ENCODE measurements at places on chromosomes 4 and X. TPM values are rescaled to one million over a fixed set of nuclear protein-coding genes. Genes with fewer than 3 reads are reported as not detected.

MAGEA8 gene
- not detected for polyA plus RNA-seq

EGFL6 gene
- not detected for polyA plus RNA-seq

MAOA gene
- polyA plus RNA-seq: 108 TPM

DDX53 gene
- polyA plus RNA-seq: not detected

PALLD gene
- 253 TPM for polyA plus RNA-seq

CENPVL2 gene
- not detected for polyA plus RNA-seq

GLRA2 gene
- not detected for polyA plus RNA-seq

NDP gene
- 2.4 TPM for polyA plus RNA-seq
